SHP77 treated with DMSO at 0.1 percent for 48 hours (cell line): ENCODE measurements at places on chromosomes 7 and 10.

GRCh38 chr7:114100810-114101209 is 182.0 kb upstream of the PPP1R3A start:
- DNase-seq: no peak

DNA sequence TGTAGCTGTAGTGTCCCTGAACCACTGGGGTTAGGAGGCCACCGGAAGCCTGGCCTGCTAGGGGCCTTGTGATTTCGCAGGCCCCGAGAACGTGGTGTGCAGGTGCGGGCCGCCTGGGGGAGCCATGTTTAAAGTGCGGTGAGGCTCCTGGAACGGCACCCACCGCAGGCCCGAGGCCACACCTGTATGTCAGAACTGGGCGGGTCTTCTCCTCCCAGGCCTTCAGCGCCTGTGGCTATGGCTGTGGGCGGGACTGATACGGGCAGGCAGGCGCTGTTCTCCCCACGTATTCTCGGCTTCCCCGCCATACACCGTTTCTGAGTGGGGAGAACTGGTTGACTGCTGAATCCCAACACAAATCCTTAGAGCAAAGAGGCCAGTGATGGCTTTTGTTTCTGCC is 74.8 kb downstream of the DNAJB6 start:
- DNase-seq: no peak

DNA sequence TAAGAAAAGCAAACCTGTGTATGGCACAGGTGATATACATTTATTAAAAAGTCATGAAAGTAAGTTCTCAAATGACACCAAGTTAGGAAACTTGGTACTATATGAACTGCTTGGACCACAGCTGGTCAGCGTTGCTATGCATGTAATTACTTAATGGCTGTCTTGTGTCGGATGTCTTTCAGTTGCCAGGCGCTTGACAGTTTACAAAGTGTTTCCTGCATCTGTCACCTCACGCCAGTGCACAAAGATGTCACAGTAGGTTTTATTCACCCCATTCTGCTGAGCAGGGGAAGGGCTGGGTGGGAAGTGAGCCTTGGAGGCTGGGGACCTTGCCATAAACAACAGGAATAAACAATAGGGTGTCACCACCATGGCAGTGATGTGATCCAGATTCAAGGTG is 35.8 kb downstream of the ADAM12 start:
- DNase-seq: no peak

GRCh38 chr10:43814663-43815062 is 166.0 kb upstream of the ZNF32 start:
- DNase-seq: no peak

DNA sequence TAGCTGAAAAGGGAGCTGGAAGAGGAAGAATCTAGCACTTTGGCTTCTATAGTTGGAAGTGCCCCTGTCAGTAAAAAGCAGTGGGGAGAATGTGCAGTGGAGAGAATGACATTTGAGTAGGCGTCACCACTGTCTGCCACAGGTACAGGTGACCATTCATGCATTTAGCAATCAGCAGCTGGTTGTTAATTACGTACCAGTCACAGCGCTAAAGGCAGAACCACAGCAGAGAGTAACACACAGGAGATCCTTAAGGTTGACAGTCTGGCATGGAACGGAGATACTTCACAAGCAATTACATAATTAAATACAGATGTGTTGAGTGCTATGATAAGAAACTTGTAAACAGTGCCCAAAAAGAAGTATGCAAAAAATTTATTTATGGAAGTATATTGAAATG is 24.8 kb downstream of the C10orf67 start:
- DNase-seq: no peak

- no peak for DNase-seq
Observed at GRCh38 chr7:17660116-17660515, 280.2 kb downstream of the SNX13 start.

- DNase-seq: no peak
Observed at GRCh38 chr7:98240961-98241673, 10.9 kb downstream of the TECPR1 start.

DNA sequence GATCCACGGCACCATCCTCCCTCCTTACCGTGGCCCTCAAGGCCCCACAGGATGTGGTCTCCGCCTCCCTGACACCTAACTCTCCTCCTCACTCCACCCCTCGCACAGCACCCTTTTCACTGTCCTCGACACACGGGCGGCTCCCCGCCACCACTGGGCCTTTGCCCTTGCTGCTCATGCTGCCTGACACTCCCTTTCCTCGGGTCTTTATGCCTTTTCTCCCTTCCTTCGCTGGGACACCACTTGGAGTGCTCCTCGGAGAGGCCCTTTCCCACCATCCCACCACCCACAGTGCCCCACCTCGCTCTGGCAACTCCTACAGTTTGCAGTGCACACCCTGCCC is 7.9 kb upstream of the INMT start:
- DNase-seq: no peak
